OCI-LY7 (cell line): ENCODE measurements at places on chromosomes 11 and 22. TPM values are rescaled to one million over a fixed set of nuclear protein-coding genes. Genes with fewer than 3 reads are reported as not detected.

The MTCH2 gene
- total RNA-seq: 112 and 119 TPM in 2 replicates

The C1QTNF6 gene
- total RNA-seq: 18.7 and 19.6 TPM in 2 replicates

The ARHGAP32 gene
- not detected in 2 replicates for total RNA-seq

The CBLIF gene
- not detected in 2 replicates for total RNA-seq

The SOX10 gene
- not detected in 2 replicates for total RNA-seq

The C1QTNF4 gene
- 0.30 TPM in 1 of 2 replicates, not detected in the other for total RNA-seq

The DNAJC24 gene
- 16.2 and 16.3 TPM in 2 replicates for total RNA-seq

The LRRN4CL gene
- 0.65 TPM in 2 replicates for total RNA-seq

The MB gene
- not detected in 2 replicates for total RNA-seq

The SYT12 gene
- 0.72 and 0.87 TPM in 2 replicates for total RNA-seq

The OR5D18 gene
- not detected in 2 replicates for total RNA-seq

The PNPLA5 gene
- 0.15 TPM in 1 of 2 replicates, not detected in the other for total RNA-seq

The RAC2 gene
- total RNA-seq: 321 and 331 TPM in 2 replicates

The CHRNA10 gene
- 1.8 and 3.3 TPM in 2 replicates for total RNA-seq
